CD4-positive, alpha-beta T cell (primary cell): ENCODE measurements at places on chromosomes 7 and 10.
A peak's percentile ranks its signal among the peaks of the same experiment; 100 is the strongest.

DNA sequence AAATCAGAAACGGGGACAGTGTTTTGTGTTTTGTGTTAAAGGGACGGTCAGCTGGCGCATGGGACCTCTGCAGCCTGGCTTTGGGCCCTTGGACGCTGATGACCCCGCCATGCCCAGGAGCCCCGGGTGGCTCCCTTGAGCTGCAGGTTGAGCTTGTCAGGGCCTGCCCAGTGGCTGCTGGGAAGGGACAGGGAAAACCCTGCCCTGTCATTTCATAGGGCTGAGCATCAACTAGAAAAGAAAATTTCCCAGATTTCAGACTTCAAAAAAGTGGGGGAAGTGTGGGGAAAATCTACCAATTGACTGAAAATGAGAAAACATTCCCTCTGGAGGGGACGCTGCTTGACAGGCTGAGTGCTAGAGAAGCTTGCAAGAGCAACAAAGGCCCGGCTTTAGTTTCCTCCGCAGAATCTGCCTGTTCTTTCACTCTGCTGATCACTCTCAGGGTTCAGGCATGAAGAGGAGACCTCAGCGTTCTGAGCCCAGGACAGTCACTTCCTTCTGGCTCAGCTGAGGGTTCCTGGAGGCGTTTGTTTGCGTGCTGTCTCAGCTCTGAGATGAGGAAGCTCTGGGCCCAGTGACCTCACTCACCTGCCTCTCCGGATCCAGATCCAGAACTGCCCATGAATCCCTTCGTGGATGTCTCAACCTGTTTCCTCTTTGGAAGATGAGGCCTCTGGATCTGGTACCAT, 18.6 kb upstream of the DNAJB6 start:
- peak; percentile 67 for DNase-seq

GRCh38 chr10:108014145-108014901, 849.8 kb upstream of the SORCS1 start:
- no peak for DNase-seq

DNA sequence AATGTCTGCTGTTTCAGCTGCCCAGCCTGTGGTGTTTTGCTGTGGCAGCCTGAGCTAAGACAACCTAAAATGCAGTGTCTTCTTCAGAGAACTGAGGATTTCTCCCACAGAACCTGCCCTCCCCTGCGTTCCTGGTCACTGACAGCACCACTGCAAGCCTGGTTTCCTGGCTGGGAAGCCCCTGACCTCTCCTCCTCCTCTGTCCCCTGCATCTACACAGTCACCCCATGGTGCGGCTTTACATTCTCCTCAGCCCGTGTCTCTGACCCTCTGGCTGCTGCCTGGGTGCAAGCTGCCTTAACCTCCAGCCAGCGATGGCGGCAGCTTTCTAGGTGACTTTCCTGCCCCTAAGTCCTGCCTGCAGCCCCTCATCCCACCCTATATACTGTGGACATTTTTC, 337.3 kb upstream of the ZNF32 start:
- DNase-seq = no peak

DNA sequence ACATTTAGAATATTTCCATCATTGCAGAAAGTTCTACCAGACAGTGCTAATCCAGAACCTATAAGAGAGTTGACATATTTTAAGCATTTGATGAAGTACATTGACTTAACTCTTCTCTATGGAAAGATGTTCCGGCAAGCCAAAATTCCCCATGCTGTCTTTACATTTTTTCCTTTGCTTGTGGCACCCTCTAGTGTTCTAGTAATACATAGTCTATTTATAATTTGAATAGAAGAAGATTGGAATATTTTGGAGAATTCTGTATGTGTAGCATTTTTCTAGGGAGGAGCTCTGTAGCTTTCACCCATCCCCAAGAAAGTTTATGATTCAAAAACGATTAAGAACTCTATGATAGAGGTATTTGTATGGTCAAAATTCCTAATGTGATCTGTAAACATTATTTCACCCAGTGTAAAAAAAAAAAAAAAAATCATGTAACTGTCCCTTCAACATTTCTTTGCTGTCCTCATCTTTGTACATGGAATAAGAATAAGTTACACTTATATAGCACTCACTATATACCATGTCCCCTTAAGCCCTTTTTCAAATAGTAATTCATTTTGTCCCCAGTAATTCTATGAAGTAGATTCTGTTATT, 33.2 kb downstream of the NRF1 start:
- DNase-seq = peak; percentile 44

GRCh38 chr7:90597563-90598253, 1.6 kb downstream of the CDK14 start:
- DNase-seq = no peak

GRCh38 chr10:69807122-69807521, 5.4 kb downstream of the COL13A1 start:
- no peak for DNase-seq

GRCh38 chr7:127652333-127653248, 597 bp downstream of the SND1 start:
- DNase-seq = no peak

DNA sequence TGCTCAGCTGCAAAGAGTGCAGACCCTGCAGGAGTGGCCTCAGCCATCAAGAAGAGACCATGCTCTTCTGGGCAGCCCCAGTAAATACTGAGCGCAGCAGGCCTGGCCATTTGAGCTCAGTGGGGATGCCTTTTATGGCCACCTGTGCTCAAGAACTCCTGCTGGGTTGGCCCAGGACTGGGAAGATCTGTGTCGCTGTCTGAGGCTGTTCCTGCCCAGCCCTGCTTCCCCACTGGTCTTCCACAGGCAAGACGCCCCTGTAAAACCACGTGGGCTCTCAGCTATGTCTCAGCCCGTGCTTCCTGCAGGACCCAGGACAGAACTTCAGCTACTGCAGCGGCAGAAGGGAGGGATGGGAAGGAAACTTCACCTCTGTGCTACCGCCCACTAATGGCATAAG, 10.5 kb upstream of the PPIF start:
- no peak for DNase-seq

- DNase-seq = no peak
Observed at GRCh38 chr7:102146122-102146521, 140.5 kb upstream of the SH2B2 start.

DNA sequence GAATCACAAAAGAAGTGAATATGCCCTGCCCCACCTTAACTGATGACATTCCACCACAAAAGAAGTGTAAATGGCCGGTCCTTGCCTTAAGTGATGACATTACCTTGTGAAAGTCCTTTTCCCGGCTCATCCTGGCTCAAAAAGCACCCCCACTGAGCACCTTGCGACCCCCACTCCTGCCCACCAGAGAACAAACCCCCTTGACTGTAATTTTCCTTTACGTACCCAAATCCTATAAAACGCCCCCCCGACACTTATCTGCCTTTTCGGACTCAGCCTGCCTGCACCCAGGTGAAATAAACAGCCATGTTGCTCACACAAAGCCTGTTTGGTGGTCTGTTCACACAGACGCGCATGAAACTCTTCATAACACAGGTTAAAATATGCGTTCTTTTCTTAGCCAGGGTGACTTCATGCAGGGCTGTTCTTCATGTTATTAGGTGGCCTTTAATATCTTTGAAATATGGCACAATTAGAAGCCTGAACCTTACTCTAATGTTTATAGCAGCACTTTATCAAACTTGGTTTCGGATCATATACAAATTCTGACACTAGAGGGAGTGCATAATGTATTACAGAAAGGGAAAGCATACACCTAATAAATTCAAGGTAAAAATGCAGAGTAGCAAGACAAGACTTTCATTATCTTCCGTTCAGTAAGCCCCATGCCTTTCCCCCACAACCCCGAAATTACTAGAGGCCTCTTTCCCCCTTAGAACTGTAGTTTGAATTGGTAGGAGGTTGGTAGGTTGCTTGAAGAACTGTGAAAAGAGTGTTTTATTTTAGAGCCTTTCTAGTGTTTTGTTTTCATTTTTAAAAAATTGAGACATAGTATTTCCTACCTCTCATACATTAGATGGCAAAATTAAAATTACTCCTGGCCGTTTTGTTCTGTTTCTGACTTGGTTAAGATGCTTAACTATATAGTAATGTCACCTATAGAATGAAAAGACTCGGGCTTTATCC, 117.9 kb downstream of the NPY start:
- DNase-seq = no peak

DNA sequence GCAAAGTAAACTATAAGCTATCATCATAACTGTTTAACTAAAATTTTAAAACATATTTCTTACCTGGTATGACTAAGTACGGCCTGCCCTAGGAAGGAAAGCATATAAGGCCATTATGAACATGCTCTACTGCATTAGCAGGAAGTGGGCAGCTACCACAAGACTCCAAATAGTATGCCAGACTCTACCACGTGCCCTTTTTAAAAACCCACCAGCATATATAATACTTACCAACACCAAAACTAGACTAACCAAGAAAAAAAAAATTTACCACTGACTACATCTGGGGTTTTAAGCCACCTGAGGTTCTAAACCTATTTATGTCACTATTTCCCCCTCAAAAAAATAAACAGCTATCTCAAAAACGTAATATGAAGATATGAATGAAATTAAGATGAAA, 30.1 kb downstream of the NUDCD3 start:
- DNase-seq = peak; percentile 40

DNA sequence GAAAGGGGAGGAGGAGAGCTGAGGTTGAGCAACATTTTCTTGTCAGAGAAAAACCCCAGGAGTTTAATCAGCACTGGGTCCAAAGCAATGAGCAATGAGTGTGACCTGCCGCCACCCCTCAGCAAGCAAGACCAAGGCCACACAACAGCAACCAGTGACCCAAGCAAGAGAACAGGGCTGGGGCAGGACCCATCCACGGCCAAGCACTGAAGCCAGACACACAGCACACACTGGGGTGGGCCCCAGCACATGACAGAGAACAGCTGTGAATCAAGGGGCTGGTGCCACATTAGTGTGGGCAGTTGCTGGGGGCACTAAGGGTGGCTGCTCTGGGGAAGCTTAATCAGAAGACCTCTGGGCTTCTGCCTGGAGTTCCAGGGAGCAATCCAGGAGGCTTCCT, 16.2 kb downstream of the TMEM72 start:
- DNase-seq = no peak

GRCh38 chr7:36301914-36302771, 87.5 kb upstream of the ANLN start:
- no peak for DNase-seq

DNA sequence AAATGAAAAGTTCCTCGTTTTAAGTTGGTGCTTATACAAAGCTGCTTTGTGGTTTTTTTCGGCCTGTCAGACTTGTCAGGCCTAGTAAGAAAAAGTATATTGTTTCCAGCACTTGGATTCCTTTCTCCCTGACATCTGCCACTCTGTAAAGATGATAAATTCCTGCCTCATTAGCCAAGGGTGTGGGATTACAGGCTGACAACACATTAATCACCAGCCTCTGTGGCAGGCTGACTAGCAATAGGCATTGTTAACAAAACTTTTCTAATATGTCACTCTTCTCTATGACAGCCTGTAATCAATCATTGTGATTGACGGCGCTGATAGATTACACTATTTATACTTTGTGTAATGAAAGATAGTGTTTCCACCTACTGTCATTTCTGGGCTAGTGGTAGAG, 682.5 kb downstream of the LRMDA start:
- no peak for DNase-seq

DNA sequence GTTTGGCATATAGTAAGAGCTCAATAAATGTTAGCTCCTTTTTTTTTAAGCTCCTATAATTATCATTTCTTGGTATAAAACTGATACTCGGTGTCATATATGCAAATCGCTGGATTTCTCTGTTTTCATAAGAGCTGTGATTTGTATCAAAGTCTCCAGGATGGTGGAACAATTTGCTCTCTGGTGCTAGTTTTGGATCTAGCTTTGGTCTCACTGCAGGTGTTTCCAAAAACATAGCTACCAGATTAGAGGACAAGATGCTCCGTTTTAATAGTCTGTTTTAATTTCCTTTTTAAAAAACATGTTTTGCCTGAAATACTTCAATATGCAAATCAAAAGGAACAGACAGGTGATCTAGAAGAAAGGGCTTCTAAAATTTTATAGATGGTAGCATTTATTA, 25.3 kb downstream of the ADAM22 start:
- DNase-seq = no peak

DNA sequence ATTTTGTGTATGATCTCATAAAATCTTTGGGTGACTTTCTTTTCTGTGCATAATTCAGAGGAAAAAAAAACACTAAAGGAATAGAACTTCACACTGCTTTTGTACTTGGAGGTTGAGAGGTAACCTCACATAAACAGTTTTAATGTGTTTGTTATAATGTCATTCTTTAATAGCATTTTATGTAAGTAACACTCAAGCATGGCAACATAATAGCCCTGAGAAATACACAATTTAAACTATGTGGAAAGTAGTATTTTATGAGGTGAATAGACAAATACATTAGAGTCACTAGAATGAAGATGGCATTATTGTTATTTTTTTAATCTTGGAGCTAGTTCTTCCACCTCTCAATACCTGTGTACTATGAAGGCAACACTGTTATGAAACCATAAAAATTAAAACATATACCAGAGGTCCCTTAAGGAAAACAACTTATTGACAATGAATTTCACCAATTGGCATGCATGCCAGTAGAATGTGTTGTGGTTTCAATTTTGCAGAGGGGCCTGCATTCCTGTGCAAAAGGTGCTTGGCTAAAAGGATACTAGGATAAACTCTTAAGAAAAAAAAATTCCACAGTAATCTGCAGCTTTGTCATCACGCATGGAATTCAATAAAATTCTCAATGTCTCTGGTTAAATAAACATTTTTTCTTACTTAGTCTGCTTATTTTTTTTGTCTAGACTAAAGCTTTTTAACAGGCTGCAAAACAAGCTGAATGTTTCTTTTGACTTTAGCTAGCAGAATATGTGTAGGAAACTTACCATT, 102.5 kb downstream of the CD36 start:
- DNase-seq = no peak

GRCh38 chr10:76759681-76760080, 877.9 kb downstream of the KCNMA1 start:
- DNase-seq = no peak

- no peak for DNase-seq
Observed at GRCh38 chr7:5769571-5769970, 11.9 kb downstream of the RNF216 start.

GRCh38 chr7:7772397-7772821, 54.0 kb upstream of the RPA3 start:
- no peak for DNase-seq

- peak; percentile 56 for DNase-seq
Observed at GRCh38 chr10:31101123-31101522, 69.5 kb upstream of the ZNF438 start.

- DNase-seq = no peak
Observed at GRCh38 chr10:84214612-84215235, 10.6 kb downstream of the LRIT2 start.

- no peak for DNase-seq
Observed at GRCh38 chr7:125592331-125592730, 662.7 kb upstream of the POT1 start.
